ENCODE measurements at places on chromosomes 5 and 9. TPM values are rescaled to one million over a fixed set of nuclear protein-coding genes. Genes with fewer than 3 reads are reported as not detected.

- H3K27ac ChIP-seq: no peak overlapping the region
- H3K27me3 ChIP-seq: peaks cover 9% of the 10 kb centered on the region
- H3K36me3 ChIP-seq: no peaks in the 10 kb centered on the region
- H3K4me1 ChIP-seq: no peaks in the 10 kb centered on the region
- no peak overlapping the region for H3K4me3 ChIP-seq
- no peak for DNase-seq
These were observed 10.7 kb upstream of the SLC22A4 start for GRCh38 chr5:132283423-132284043.

- H3K27me3 ChIP-seq: no peaks in the 10 kb centered on the region
- no peak overlapping the region for H3K27ac ChIP-seq
These were observed 46.5 kb upstream of the MCTP1 start for GRCh38 chr5:95331358-95331757.

DNA sequence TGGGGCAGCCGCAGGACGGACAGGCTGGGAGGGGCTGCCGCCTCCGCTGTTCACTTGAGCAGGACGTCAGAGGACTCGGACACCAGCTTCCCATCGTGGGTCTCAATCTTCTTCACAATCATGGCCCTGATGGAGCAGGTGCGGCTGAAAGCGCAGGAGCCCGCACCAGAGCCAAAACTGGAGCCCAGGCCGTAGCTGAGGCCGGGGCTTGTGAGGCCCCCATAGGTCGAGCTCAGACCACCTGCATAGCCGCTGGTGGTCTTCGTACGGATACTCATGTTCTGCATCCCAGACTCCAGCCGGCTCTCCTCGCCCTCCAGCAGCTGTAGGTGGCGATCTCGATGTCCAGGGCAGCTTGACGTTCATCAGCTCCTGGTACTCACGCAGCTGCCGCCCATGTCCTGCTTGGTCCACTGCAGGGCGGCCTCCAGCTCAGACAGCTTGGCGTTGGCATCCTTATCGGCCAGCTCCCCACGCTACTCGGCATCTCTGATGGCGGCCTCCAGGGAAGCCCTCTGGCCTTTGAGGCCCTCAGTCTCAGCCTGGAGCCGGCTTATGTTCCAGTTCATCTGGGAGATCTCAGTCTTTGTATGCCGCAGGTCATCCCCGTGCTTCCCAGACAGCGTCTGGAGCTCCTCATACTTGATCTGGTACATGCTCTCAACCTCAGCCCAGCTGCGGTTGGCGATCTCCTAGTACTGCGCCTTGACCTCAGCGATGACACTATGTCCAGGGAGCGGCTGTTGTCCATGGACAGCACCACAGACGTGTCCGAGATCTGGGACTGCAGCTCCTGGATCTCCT lies 43.7 kb upstream of the DEPDC1B start:
- no peak overlapping the region for H3K4me3 ChIP-seq
- H3K36me3 ChIP-seq: no peaks in the 10 kb centered on the region
- no peaks in the 10 kb centered on the region for H3K27me3 ChIP-seq
- H3K4me1 ChIP-seq: no peaks in the 10 kb centered on the region
- no peak for DNase-seq

GRCh38 chr5:43409809-43410271 lies 2.4 kb downstream of the CCL28 start:
- no peaks in the 10 kb centered on the region for H3K27me3 ChIP-seq
- H3K4me1 ChIP-seq: no peaks in the 10 kb centered on the region
- H3K27ac ChIP-seq: no peak overlapping the region
- H3K36me3 ChIP-seq: peaks cover 5% of the 10 kb centered on the region
- no peak overlapping the region for H3K4me3 ChIP-seq

- H3K36me3 ChIP-seq: peaks cover 5% of the 10 kb centered on the region
- H3K4me3 ChIP-seq: peak overlapping the region; percentile 13
- peak; percentile 26 for DNase-seq
- peak overlapping the region; percentile 71 for H3K27ac ChIP-seq
These were observed 4.3 kb downstream of the SURF2 start for GRCh38 chr9:133360400-133361393.

GRCh38 chr9:94511134-94511954 lies 43.5 kb upstream of the PCAT7 start:
- no peaks in the 10 kb centered on the region for H3K36me3 ChIP-seq
- no peak overlapping the region for H3K27ac ChIP-seq
- H3K4me3 ChIP-seq: no peak overlapping the region
- DNase-seq: no peak
- H3K27me3 ChIP-seq: peaks cover 12% of the 10 kb centered on the region
- H3K4me1 ChIP-seq: no peaks in the 10 kb centered on the region

DNA sequence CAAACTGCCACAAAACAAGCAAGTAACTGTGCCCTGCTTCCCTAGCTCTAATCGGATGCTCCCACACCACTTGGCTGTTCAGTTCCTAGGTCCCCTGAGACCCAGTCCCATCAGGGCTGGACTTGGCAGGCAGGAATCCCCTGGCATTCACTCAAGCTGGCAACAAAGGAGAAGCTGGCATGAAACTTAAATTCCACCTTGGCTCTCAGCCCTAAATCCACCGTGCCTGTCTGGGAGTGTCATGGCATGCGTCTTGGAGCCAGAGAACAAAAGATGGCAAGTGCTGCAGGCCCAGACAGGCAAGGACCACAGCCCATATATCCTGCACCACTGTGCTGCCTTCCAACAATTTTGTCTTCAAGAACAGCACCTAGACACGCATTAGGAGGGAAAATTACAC lies 38.2 kb downstream of the ETF1 start:
- H3K36me3 ChIP-seq: peaks cover 12% of the 10 kb centered on the region
- H3K4me1 ChIP-seq: no peaks in the 10 kb centered on the region
- no peak overlapping the region for H3K27ac ChIP-seq
- DNase-seq: no peak
- H3K4me3 ChIP-seq: no peak overlapping the region
- no peaks in the 10 kb centered on the region for H3K27me3 ChIP-seq

The ZSWIM6 gene
- total RNA-seq: 6.9 TPM

GRCh38 chr9:16974436-16974835 lies 104.0 kb upstream of the BNC2 start:
- peaks cover 6% of the 10 kb centered on the region for H3K36me3 ChIP-seq
- H3K27me3 ChIP-seq: no peaks in the 10 kb centered on the region
- H3K4me1 ChIP-seq: no peaks in the 10 kb centered on the region
- no peak overlapping the region for H3K27ac ChIP-seq

- no peaks in the 10 kb centered on the region for H3K36me3 ChIP-seq
- H3K4me1 ChIP-seq: no peaks in the 10 kb centered on the region
- no peak overlapping the region for H3K27ac ChIP-seq
- no peaks in the 10 kb centered on the region for H3K27me3 ChIP-seq
- DNase-seq: no peak
These were observed 1842.9 kb upstream of the C9orf72 start for GRCh38 chr9:29416204-29416603.

The DDX4 gene
- total RNA-seq: 1.0 TPM

GRCh38 chr5:76720988-76721569 lies 5.2 kb downstream of the F2R start:
- H3K36me3 ChIP-seq: no peaks in the 10 kb centered on the region
- H3K4me3 ChIP-seq: no peak overlapping the region

DNA sequence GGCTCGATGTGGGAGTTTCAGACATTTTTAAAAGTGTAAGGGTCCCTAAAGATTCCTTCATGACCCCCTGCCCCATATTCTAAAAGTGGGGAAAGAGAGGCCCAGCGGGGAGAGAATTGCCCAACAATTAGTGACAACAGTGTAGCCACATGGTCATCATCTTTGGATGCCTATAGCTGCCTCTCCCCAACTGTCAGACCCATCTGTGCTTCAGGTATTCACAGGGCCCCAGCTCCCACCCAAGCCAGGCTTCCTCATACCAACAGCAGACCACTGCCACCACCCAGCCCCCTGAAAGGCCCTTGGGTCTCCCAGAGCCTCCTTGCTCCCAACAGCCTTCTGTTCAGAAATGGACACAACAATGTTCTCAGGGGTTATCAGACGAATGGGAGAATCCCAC lies 4.1 kb downstream of the BICD2 start:
- H3K27ac ChIP-seq: no peak overlapping the region
- no peaks in the 10 kb centered on the region for H3K27me3 ChIP-seq
- no peak overlapping the region for H3K4me3 ChIP-seq
- peaks cover 46% of the 10 kb centered on the region for H3K4me1 ChIP-seq
- H3K36me3 ChIP-seq: peaks cover 1% of the 10 kb centered on the region

DNA sequence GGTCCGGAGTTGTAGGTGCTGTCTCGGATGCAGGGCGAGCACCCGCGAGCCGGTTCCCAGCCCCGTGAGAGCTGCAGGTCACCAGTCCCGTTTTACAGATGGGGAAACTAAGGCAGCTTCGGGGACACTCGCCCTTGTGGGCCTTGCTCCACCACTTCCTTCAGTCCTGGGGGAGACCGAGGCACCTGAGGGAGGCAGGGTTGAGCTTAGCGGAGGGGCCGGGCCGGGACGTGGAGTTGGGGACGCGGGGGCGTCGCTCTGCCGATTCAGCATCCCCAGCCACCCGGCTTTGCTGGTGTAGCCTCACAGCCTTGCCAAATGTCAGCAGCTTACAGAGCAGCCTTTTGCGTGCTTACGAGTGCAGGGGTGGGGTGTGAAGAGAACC lies 530 bp downstream of the BBLN start:
- no peak overlapping the region for H3K27ac ChIP-seq
- no peaks in the 10 kb centered on the region for H3K36me3 ChIP-seq
- peaks cover 20% of the 10 kb centered on the region for H3K4me1 ChIP-seq
- no peaks in the 10 kb centered on the region for H3K27me3 ChIP-seq

DNA sequence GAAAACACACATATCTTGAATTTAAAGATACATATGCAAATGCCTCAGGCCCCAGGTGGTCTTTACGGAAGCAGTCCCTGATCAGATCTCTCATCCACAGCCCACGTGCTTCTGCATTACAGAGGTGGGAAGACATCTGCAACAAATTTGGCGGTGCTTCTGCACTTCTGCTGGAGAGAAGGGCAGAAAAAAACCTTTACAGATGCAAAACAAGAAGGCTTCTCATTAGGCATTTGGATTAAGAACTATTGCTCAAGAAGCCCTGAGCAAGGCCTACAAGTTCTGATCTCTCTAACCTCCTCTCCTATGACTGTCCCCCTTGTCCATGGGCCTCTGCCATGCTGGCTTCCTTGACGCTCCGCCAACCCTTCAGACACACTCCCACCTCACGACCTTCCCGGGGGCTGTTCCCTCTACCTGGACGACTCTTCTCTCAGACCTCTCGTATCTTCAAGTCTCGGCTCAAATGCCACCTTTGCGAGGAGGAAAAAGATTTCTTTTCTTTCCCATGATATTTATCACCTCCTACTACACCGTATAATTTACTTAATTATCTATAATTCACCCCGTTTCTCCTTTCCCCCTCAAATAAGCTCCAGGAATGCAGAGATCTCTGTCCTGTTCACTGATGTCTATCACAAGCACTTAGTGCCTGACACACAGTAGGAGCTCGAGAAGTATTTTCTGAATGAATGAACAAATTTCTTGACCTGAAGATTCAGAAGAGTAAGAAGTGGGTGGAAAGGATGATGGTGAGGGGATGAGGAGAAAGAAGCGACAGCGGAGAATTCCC lies 1.1 kb downstream of the MTMR12 start:
- H3K27me3 ChIP-seq: no peaks in the 10 kb centered on the region
- H3K27ac ChIP-seq: peak overlapping the region; percentile 84
- DNase-seq: no peak
- peaks cover 42% of the 10 kb centered on the region for H3K4me1 ChIP-seq
- H3K36me3 ChIP-seq: peaks cover 2% of the 10 kb centered on the region

DNA sequence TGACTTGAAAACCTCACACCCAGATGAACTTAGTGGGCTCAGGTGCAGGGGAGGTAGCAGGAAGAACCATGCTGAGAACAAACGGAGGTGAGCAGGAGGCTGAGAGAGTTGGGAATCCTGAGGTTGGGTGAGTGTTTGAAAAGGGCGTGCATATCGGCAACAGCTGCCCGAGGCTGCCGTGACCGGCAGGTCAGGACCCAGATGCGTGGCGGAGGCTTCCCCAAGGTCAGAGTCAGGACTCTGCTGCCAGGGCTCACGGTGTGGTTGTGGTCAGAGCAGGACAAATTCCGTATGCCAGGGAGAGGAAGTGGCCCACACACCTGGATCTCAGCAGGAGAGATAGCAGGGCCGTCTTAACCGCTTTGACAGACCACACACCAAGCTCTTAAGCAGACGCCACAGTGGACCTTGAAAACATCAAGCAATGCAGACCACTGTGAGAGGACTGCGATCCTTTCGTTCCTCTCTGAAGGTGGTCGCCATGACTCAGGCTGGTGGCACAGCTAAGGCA lies 43.1 kb downstream of the ADAMTS16 start:
- H3K27ac ChIP-seq: no peak overlapping the region
- peaks cover 27% of the 10 kb centered on the region for H3K27me3 ChIP-seq
- no peak for DNase-seq
- no peaks in the 10 kb centered on the region for H3K36me3 ChIP-seq

The GARIN3 gene
- total RNA-seq: 0.22 TPM

The SLC46A2 gene
- total RNA-seq: not detected

The HAVCR2 gene
- 19.7 TPM for total RNA-seq

DNA sequence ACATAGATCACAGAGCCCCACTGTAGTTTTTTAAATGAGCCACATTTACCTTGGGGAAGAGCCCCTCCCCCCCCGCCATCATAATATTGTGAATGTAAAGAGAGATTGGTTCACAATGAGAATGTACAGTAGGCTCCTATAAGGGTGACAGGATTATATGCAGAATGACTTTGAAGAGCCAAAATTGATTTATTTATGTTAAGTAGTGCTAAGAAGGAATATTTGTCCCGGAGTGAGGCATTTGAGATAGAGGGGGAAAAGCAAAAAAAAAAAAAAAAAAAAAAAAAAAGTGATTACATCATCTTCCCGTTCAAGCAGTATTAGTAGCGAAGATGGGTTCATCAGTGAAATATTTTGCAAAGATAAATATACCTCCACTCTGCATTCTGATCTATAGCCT lies 73.9 kb downstream of the PIK3R1 start:
- no peak for DNase-seq
- peak overlapping the region; percentile 57 for H3K27ac ChIP-seq
- peaks cover 21% of the 10 kb centered on the region for H3K36me3 ChIP-seq
- no peaks in the 10 kb centered on the region for H3K27me3 ChIP-seq

DNA sequence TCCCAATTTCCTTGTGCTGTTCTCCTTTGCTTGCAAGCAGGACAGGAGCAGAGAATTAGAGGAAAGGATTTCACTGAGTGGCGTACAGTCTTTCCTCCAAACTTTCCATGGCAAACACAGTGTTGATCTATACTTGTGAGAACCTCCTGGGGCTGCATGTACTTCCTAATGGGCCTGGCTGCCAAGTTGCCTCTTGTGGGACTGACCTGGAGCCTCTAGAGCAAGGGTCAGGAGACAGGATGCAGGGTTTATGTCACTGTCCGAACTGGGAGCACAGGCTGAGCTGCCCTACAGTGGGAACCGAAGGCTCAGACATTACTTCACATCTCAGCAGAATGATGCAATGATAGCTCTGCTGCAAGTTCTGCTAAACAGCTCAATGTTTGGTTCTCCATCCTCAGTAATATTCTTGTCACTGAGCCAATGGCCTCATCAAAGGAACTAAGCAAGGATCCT lies 102.3 kb downstream of the ENC1 start:
- H3K4me3 ChIP-seq: no peak overlapping the region
- peaks cover 5% of the 10 kb centered on the region for H3K36me3 ChIP-seq
- H3K27ac ChIP-seq: no peak overlapping the region
- no peak for DNase-seq
- peaks cover 14% of the 10 kb centered on the region for H3K27me3 ChIP-seq
